HEK293T (cell line): ENCODE measurements at places on chromosomes 3 and 15.

- DNase-seq, result no peak
Measured at GRCh38 chr3:100297784-100298183, 36.8 kb upstream of the NIT2 start.

DNA sequence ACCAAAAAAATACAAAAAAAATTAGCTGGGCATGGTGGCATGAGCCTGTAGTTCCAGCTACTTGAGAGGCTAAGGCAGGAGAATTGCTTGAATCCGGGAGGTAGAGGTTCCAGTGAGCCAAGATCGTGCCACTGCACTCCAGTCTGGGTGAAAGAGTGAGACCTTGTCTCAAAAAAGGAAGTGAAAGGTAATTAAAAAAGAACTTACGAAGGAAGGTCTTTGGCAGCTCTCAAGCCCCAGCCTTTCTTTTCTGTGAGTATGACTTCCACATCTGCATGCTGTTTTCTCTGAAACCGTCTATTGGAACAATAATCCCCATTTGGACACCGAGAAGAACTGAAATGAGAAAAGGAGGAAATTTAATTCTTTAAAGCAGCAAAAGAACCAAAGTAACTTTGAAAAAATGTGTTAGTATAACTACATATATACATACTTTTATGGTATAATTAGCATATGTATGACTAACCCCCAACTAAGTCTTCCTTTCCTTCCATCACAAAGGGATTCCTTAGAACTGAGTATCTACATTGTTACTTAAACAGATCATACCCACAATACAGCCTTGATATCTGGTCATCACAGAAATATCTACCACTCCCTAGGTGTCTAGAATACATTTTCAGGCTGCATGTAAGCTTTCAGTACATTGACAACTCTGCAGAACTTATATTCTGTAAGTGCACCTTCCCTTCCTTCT, 50.1 kb downstream of the SETD2 start:
- no peak for DNase-seq

GRCh38 chr15:45179221-45179985, 8.4 kb downstream of the SHF start:
- peak; percentile 55 for DNase-seq

DNA sequence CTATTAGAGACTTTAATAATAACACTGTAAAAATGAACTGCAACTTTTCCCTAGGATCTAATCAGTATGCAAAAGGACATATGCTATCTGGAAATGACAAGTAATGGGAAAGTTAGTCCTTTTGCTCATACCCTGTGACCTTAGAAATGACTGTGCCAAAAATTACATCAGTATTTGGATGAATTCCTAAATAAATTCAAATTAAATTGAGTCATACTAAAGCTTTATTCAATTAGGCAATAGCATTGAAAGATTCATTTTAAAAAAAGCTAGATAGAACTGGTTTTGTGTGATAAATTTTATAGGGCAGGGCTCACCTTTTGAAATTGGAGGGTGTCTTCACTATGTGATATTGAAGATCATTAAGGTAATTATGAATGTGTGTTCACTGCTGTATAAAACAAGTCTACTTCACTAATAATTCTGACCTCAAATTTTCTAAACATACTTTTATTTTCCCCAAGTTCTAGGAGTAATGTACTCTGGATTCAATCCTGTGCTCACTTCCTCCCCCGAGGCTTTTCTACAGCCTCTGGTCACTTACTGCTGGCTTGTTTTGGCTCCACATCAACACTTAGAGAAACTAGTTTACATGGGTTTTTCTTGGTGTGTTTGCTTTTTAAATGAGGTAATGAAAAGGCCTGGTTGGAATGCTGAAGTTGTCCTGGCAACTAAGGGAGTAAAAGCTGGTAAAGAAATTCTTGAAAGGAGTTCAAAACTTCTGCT, 44.4 kb upstream of the SPTSSB start:
- DNase-seq, result no peak

DNA sequence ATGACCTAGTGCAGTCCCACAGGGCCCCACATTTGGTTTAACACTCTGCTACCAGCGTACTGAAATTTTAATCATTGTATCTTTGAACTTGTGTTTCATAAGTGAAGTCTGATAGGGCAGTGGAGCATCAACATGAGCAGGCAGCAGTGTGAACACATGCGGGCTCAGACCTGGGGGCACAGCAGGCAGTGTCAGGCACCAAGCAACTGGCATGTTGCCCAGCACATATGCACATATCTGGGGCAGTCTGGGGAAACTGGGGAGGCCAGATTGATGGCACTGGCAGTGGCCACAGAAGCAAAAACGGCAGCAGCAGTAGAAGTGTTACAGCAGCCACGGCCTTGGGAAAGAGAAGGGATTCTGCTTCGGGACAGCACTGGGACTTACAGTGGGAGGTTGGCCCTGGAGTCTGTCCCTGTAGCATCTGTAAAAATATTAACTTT, 353.9 kb upstream of the KCNMB2 start:
- no peak for DNase-seq

DNA sequence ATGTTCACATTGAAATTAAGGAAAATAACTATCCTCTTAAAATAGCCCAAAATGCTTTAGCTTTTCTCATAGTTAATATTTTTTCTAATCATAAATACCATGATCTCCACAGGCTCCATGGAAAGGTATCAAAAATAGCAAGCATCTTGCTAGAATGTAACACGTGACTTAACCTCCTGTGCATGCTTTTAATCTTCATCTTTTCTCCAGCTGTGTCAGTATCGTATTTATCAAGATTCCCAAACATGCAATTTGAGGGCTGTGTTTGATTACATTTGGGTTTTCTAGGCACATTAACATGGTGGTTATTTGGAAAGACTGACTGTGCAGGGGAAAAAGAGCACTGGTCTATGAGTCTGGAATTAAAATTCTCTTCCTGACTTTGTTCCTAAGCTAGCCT, 472.5 kb upstream of the MCTP2 start:
- no peak for DNase-seq

- DNase-seq, result no peak
Measured at GRCh38 chr15:39846108-39846507, 63.5 kb upstream of the FSIP1 start.

GRCh38 chr15:78251136-78251535, 13.2 kb upstream of the DNAJA4 start:
- DNase-seq, result no peak

DNA sequence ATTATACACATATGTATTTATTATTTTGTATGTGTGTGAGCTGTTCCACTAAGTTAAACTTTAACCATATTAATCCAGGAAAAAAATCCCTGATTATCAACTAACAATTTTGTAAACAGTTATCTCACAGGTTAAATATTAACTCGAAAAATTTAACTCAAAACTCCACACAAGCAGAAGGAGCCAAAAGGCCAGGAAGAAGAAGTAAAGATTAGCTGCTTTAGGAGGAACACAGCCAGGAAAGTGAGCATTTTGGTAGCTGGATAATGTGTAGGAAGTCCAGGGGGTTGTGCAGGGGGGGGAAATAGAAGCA, 425.0 kb downstream of the TIGIT start:
- DNase-seq, result no peak

GRCh38 chr3:16059081-16059537, 115.4 kb upstream of the GALNT15 start:
- no peak for DNase-seq

- DNase-seq, result no peak
Measured at GRCh38 chr3:114642951-114643741, 349.3 kb downstream of the TIGIT start.

DNA sequence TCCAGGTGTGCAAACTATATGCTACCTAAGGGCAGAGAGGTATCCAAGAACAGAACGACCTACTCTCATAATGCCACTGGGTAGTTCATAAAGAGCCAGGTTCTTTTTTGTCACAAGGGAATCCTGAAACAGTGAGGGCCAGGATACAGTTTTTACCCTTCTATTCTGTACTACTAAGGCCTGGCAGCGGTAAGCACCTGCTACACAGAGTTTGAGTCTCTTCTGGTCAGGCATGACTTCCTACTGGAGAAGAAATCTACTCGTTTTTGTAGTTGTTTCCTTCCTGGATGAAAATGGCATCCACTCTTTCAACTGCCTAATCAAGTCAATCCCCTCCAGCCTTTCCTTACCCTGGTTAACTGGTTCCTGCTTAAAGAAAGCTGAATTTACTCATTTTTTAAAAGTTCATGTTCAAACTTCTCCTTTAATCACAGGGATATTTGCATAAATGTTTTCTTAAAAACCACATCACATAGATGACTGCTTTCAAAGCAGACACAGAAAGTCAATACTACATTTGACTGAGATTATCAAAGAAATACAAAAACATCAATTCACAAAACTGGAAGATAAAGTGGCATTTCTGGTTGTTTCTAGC, 40.0 kb downstream of the MAP4 start:
- DNase-seq, result no peak

DNA sequence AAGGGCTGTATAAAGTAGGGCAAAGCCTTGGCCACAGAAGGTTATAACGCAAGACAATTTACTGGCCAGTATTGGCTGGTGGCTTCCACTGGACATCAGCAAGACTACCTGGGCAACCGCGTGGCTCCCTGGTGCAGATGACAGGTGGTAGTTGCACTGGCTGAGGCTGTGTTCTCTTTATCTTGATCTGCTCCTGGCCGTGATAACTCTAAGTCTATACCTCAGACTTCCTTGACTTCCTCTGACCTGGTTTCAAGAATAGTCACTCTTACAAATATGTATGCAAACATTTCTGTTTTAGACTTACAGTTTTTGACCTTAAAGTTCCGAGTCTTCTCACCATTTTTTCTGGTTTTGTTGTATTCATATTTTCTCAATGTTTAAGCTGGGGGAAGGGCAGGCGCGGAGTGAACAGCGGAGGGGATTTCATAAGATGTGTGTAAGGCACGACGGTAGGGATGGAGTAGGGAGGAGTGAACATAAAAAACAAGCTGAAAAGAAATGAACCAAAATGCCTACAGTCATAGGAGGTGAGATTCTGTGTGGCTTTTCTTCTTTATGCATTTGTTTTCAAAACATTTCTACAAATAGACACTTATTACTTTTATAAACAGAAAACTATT, 15.2 kb upstream of the TMEM212 start:
- DNase-seq, result no peak

DNA sequence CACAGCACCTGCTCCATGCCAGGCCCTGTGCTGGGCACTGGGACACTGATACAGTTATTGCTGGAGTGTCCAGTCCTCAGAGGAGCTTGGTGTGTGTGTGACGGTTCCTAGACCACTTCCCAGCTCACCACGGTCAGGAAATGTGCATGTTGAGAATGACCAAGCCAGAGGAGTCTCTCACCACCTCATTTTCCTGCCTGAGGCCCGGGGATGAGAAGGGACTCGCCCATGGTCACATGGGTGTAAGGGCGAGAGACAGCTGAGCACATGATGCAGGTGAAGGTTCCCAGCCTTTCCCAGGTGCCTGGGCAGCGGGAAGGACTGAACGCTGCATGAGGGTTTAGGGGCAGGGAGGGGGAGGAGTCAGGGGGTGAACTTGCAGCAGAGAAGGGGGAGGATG, 180.9 kb upstream of the TLE3 start:
- DNase-seq, result no peak

DNA sequence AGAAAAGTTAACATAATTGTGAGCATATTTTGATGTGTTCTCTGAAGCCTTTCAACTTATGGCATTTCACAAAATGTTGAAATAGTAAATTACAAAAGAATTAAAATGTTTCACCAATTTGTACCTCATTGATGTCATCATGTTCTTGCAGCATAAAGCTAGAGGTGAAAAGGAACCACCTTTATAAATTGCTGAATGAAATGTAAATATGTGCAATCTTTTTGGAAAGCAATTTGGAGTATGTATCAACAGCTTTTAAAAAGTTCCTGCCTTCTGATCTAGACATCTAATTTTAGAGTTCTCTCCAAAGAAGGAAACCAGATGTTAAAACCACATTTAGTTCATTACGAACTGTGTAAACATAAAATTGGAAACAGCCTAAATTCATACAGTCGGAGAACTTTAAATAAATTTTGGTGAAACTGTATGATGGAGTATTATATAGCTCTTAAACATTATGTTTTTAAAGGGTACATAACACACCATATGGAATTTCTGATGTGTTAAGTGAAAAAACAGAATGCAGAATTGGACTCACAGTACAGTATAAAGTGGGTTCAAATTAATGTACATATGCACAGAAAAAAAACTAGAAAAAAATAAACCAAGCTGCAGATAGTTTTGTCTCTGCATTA, 311.2 kb upstream of the NAALADL2 start:
- no peak for DNase-seq

- no peak for DNase-seq
Measured at GRCh38 chr15:62636823-62637573, 405.5 kb upstream of the TPM1 start.

GRCh38 chr15:62938825-62939224, 103.7 kb upstream of the TPM1 start:
- DNase-seq, result no peak

DNA sequence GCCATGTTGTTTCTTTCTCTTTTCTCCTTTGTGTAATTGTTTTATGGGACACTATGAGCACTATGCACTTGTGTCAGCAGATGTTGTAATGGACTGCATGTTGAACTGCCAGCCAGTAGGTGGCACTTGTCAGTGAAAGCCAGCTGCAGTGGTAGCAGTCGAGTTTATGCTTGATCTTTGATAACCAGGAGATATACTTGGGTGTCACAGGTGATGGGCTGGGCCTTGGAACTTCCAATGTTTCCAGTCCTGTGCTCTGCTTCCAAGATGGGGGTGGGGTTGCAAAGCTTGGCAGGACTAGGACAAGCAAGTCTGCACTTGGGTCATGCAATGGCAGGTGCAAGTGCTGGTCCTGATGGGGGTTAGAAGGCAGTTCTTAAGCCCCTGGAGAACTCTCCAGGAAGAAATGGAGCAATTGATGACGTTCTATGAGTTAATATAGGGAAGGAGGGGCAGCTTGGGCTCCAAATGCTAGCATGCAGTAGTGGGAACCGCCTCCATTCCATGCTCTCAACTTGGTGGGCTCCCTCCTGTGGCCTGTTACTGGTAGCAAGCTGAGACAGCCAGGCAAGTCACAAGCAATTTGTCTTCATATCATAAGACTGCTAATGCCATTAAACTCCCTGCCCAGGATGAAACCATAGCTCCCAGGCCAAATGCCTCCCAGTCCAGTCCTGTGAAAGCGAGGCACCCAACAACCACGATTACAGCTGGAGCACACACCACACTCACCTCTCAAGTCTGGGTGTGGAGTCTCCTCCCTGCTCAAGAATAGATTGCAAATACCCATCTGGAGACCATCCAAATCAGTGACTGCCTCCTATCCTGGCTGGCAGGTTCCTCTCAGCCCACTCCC, 287.2 kb downstream of the CGGBP1 start:
- peak; percentile 29 for DNase-seq

- no peak for DNase-seq
Measured at GRCh38 chr3:197883541-197883940, 66.4 kb upstream of the RPL35A start.

DNA sequence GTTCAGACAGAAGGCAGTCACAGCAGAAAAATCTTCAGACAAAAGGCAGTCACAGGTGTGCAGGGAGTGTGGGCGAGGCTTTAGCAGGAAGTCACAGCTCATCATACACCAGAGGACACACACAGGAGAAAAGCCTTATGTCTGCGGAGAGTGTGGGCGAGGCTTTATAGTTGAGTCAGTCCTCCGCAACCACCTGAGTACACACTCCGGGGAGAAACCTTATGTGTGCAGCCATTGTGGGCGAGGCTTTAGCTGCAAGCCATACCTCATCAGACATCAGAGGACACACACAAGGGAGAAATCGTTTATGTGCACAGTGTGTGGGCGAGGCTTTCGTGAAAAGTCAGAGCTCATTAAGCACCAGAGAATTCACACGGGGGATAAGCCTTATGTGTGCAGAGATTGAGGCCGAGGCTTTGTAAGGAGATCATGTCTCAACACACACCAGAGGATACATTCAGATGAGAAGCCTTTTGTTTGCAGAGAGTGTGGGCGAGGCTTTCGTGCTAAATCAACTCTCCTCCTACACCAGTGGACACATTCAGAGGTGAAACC, 27.6 kb downstream of the ZNF589 start:
- no peak for DNase-seq

GRCh38 chr3:188343894-188344293, 189.9 kb downstream of the LPP start:
- no peak for DNase-seq
